ENCODE measurements at places on chromosomes 6 and 20. TPM values are rescaled to one million over a fixed set of nuclear protein-coding genes. Genes with fewer than 3 reads are reported as not detected.

SGK2 gene
- polyA plus RNA-seq = not detected

TREM2 gene
- not detected for polyA plus RNA-seq

PMEPA1 gene
- not detected for polyA plus RNA-seq

HLA-DQB2 gene
- polyA plus RNA-seq = 2.9 TPM

SLC24A3 gene
- polyA plus RNA-seq = not detected

C6orf58 gene
- polyA plus RNA-seq = not detected

SCUBE3 gene
- not detected for polyA plus RNA-seq

ALDH8A1 gene
- not detected for polyA plus RNA-seq

GLP1R gene
- not detected for polyA plus RNA-seq

VSX1 gene
- not detected for polyA plus RNA-seq

MCHR2 gene
- polyA plus RNA-seq = not detected

SLC22A1 gene
- polyA plus RNA-seq = 0.44 TPM

KIAA0408 gene
- polyA plus RNA-seq = not detected

C6orf47 gene
- 26.3 TPM for polyA plus RNA-seq

MUCL3 gene
- not detected for polyA plus RNA-seq

MPIG6B gene
- 6.3 TPM for polyA plus RNA-seq

SSR1 gene
- polyA plus RNA-seq = 247 TPM

AIF1 gene
- polyA plus RNA-seq = 40.3 TPM

PHIP gene
- 5.7 TPM for polyA plus RNA-seq

ADTRP gene
- polyA plus RNA-seq = not detected

PPIL6 gene
- 1.0 TPM for polyA plus RNA-seq

SLC22A2 gene
- polyA plus RNA-seq = not detected

GTSF1L gene
- not detected for polyA plus RNA-seq

VGLL2 gene
- not detected for polyA plus RNA-seq

NFATC2 gene
- 101 TPM for polyA plus RNA-seq

HLA-DQA2 gene
- polyA plus RNA-seq = 2.5 TPM

NKX2-2 gene
- polyA plus RNA-seq = not detected

PTPRK gene
- not detected for polyA plus RNA-seq

KIAA1755 gene
- not detected for polyA plus RNA-seq

ZNF391 gene
- not detected for polyA plus RNA-seq

ELOVL2 gene
- polyA plus RNA-seq = not detected

DNAH8 gene
- not detected for polyA plus RNA-seq

TRIM31 gene
- not detected for polyA plus RNA-seq

All from immature natural killer cell (primary cell).